ENCODE measurements at places on chromosomes 13 and 19.

- DNase-seq, result no peak
These were observed 5.8 kb upstream of the DMKN start for GRCh38 chr19:35519291-35519690.

- DNase-seq, result no peak
These were observed 964 bp downstream of the PCDH17 start for GRCh38 chr13:57632276-57633140.

DNA sequence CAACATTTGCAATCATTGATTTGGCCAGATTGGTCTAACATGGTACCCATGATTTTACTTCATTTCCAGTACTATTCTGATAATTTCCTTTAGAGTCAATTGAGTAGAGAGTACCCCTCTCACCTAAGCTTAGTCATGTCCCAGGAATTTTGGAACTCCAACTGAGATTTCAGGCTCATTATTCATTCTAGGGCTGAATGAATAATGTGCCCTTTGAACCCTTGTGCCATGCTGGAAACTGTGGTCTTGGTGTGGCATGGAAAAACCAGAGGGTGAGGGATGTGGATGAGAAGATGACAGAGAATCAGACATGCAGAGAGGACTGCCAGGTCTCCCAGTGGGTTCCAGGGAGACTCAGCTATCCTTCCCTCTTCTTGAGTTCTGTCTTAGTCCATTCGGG, 30.2 kb downstream of the ITM2B start:
- DNase-seq, result no peak

DNA sequence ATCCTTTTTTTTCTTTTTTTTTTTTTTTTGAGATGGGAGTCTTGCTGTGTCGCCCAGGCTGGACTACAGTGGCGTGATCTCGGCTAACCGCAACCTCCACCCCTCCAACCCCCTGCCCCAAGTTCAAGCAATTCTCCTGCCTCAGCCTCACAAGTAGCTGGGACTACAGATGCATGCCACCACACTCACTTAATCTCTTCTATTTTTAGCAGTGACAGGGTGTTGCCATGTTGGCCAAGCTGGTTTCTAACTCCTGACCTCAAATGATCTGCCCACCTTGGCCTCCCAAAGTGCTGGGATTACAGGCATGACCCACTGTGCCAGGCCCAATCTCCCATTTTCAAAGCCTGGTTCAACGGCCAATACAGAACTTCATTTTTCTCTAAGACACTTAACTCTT, 9.1 kb downstream of the FOXO1 start:
- DNase-seq, result no peak

GRCh38 chr19:40960062-40960685, 30.9 kb upstream of the CYP2B6 start:
- no peak for DNase-seq

DNA sequence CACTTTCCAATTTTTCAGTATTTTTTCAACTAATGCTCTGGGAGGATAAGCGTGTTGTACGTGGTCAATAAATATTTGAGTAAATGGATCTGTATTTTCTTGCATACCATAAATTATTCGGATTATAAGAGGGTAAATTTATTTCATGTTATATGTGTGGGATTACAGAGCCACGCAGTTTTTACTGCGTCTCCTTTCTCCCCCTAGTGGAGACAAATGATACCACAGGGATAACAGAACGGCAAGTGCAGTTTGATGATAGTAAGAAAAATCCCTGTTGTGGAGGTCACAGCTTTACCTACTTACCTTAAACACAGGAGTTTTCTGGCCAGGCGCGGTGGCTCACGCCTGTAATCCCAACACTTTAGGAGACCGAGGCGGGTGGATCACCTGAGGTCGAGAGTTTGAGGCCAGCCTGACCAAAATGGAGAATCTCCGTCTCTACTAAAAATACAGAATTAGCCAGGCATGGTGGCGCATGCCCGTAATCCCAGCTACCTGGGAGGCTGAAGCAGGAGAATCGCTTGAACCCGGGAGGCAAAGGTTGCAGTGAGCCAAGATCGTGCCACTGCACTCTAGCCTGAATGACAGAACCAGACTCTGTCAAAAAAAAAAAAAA, 16.8 kb downstream of the MBD3L2B start:
- DNase-seq, result no peak

DNA sequence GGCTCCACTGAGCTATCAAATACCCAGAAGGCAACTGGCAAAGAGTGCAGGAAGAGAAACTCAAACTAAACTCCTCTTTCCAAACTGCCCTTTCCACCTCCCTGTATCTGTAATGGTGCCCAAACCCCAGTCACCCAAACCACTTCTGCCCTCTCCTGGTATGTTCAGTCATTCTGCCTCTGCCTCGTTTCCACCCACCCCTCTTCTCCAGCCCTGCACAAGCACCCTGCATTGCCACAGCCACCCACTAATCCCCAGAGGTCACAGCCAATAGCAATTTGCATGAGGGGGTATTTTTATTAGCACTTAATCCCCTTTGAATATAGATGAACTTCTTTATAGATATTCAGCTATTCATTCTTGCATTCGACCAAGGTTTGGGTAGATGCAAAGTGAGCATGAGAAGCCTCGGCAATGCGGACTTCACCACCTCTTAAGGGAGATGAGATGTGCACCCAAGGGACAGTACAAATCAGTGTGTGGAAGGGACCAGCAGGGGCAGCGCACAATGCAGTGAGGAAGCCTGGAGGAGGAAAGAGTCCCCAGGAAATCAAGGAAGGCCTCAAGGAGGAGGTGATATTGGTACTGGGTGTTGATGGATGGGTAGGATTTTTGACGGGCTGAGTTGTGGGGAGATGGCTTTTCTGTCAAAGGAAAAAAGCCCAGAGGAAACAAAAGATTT, 12.4 kb downstream of the TMEM272 start:
- no peak for DNase-seq

GRCh38 chr13:27967736-27968315, 1.3 kb downstream of the CDX2 start:
- DNase-seq, result no peak

DNA sequence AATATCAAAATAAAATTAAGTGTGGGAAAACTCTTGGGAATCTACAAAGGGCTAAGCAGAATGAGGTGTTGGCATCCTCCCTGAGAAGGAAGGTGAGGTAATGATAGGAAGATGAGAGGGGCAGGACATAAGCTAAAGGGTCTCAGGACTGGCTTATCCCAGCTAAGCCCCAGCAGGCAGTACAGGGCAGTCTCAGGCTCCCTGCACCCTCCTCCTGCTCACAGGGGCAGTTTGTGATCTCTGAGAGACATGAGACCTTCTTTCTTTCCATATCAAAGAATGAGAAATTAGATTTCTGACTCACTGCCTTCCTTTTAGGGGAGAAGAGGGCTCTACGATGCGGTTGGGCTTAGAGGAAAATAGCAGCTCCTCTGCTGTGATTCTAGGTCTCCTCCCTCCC, 571.0 kb downstream of the IRS2 start:
- DNase-seq, result no peak
